M059J (cell line): ENCODE measurements at places on chromosomes 4 and X.

GRCh38 chr4:174856926-174857800 is 28.1 kb upstream of the GLRA3 start:
- no peak for DNase-seq

DNA sequence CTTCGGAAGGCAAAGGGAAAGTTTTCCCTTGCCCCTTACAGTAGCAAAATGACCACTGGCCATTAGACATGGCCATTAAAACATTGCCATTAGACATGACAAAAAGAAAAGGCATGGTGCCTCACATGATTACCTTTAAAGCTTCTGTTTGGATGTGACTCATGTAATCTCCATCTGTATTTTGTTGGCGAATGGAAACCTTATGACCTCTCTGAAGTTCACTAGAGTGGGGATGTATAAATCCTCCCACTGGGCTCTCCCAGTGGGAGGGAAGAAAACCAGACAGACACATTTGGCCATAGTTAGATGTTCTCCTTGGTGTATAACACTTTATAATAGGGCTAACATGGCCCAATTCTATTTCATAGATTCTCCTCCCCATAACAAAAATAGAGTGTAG is 152.6 kb downstream of the MAGEB17 start:
- peak; percentile 71 for DNase-seq

DNA sequence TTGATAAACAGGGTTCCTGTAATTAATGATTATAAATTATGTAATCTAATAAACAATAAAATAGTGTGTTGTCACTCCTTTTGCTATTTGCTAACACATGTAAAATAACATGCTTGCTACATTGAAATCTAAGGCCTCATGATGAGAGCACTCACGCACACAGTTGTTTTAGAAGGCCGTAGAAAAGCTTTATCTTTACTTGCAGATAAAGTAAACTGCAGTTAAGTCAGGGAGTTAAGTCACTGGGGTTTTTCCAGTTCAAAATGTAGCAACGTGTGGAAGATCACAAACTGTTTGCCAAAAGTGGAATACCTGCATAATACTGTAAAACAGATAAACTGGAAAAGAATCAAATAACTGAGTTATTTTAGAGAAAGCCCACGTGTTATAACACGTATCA is 187.3 kb upstream of the PACRGL start:
- DNase-seq = no peak

DNA sequence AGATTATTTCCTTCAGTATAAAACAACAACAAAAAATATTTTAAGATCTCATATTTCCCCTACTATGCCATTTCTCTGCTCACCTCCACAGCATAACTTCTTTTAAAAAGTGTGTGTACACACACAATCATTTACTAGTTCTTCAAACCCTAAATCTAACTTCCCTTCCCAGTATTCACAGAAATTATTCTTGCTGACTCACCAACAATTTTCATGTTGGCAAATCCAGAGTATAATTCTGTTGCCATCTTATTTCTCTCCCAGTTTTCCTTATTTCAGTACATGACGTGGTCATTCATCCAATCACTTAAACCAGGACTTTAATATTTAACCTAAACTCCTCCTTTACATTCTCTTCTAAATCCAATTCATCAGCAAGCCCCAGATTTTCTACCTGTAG is 11.4 kb upstream of the RAP1GDS1 start:
- no peak for DNase-seq

DNA sequence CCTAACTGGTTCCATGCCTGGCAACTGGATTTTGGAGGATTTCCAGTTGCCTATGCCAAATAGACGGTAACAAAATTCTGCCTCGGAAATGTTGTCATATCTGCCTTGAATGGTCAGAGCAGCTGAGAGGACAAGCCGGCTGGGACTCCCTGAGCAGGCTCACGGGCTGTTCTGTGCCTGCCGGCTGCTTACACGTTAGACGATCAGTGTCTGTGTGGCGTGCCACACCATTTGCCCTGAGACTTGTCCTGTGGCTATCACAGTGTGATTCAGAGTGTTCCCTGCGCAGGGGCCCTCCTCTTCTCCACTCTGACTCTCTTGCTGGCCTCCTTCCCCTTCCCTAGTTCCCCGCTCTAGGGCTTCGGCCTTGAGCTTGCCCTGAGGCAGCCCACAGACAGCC is 42.4 kb downstream of the RAI2 start:
- no peak for DNase-seq

DNA sequence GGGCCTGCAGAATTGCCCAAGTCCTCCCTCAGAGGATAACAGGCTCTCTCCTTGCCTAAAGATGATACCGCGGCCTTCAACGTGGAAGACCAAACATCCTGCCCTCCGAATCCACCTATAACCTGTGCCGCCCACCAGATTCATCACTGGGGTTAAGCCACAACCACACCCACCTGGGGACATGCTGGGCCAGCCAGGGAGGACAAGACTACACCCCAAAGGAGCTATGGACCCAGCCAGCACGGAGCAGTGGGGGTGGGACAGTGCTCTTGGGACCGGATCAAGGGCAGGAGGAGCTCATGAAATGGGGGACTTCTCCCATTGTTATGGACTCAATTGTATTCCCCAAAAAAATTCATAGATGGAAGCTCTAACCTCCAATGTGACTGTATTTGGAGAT is 6.8 kb upstream of the MAN2B2 start:
- no peak for DNase-seq

GRCh38 chrX:120769576-120770341 is 105.9 kb downstream of the CT47B1 start:
- peak; percentile 94 for DNase-seq

GRCh38 chr4:148216866-148217814 is 225.1 kb downstream of the NR3C2 start:
- DNase-seq = peak; percentile 53

DNA sequence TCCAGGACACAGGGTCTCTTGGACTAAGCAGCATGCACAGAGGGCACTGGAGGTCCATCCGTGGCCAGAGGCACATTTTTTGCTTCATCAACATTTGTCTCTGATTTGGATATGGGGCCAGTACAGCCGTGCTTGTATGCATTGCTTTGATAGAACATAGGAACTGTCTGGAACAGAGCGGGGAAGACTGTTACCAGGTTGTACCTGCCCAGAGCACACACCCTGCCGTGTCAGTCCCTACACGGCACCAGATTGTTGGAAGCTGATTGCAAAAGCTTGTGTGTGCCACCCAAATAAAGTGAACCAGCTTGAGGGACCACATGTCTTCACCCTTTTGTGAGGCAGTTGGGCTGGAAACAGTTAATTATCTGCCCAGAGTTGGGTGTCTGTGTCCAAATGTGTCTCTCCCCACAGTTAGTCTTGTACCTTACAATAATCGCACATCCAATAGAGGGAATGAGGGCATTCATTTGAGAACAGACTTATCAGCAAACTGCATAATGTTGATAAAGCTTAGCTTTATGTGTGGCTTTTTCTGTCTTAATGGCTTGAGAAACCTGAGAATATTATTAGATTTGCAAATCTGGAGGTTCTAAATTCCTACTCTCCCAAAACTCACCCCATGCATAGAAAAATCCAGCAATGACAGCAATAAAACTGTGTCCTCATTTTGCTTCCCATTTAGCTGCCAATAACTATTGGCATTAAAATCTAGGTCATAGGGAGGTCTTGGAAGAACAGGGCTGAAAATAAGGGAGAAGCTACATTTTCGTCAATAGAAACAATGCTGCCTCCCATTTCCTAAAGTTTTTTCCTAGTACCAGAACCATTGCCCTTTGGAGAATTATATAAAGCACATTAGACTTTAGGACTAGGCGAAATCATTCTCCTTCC is 21.2 kb downstream of the KLF3 start:
- no peak for DNase-seq
